Activated naive CD4-positive, alpha-beta T cell treated with anti-CD3 and anti-CD28 coated beads, Interleukin-2, amount 50 U/mL, for 72 hours (primary cell): ENCODE measurements at places on chromosomes 6 and 20. TPM values are rescaled to one million over a fixed set of nuclear protein-coding genes. Genes with fewer than 3 reads are reported as not detected.

Gene CRYBG1
- 23.3 TPM for total RNA-seq

- no peak for DNase-seq
These were observed 161.2 kb downstream of the EYA2 start for GRCh38 chr20:47055699-47056369.

- DNase-seq, result no peak
These were observed 677.0 kb upstream of the ID4 start for GRCh38 chr6:19160081-19160730.

GRCh38 chr6:110180228-110181008, at the start of gene CDC40:
TSS of gene CDC40 (plus strand) at chr6:110180427. CDS start at chr6:110180445, 18 bp downstream.
- DNase-seq, result peak; percentile 71

- no peak for DNase-seq
These were observed 1642.2 kb downstream of the KHDRBS2 start for GRCh38 chr6:60643870-60644269.

DNA sequence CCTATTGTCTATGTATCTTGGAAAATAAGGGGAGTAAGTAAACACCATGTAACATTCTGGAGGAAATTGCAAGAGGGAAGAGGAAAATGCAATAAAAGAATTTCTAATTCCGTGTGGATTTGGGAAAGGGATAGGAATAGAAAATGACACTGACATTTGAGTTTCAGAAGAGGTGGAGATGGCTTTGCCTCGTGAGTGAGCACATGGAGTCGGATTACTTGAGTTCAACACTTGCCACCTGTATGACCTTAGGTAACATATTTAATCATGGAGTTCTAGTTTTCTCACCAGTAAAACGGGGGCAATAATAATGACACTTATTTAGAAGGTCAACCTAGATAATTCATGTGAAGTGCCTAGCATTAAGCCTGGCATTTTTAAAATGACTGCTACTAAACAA, 10.8 kb upstream of the PBOV1 start:
- DNase-seq, result no peak

DNA sequence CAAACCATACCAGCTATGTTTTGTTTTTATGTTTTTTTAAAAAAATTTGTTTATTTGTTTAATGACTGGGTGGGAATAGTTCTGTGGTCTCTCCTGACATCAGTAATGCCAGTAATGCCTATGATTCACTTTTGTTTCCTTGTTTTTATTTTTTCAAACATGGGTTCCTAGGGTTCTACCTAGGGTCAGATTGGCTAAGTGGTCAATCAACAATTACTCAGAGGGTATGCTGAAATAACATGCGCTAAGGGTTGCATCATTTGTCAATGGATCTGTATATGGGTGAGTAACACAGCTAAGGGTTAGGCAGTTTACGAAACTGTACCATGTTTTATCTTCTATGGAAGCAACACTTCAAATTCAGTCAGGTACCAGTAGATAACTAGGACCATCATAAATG, 583.8 kb upstream of the GJE1 start:
- no peak for DNase-seq

DNA sequence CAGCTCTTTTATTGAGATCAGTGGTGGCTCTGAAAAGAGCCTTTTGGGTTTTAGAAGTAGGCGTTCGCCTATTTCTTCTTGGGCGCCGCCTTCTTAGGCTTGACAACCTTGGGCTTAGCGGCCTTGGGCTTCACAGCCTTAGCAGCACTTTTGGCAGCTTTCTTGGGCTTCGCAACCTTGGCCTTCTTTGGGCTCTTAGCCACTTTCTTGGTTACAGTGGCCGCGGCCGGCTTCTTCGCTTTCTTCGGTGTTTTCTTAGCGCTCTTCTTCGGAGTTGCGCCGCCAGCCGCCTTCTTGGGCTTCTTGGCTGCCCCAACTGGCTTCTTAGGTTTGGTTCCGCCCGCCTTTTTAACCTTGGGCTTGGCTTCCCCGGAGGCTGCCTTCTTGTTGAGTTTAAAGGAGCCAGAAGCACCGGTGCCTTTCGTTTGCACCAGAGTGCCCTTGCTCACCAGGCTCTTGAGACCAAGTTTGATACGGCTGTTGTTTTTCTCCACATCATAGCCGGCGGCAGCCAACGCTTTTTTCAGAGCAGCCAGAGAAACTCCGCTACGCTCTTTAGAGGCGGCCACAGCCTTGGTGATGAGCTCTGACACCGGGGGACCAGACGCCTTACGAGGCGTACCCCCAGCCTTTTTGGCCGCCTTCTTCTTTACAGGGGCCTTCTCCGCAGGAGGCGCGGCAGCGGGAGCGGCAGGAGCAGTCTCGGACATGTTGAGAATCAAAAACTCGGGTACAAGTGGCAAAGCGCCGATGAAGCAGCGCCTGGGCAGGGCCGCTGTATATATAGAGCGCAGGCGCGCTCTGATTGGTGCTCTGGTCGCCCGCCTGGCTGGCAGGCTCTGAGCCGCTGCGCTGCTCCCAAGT, 31.3 kb upstream of the HFE start:
- peak; percentile 93 for DNase-seq
